Brain microvascular endothelial cell (primary cell): ENCODE measurements at places on chromosomes 16 and 17.
A peak's percentile ranks its signal among the peaks of the same experiment; 100 is the strongest.

GRCh38 chr17:82204831-82205719 is 7.6 kb downstream of the CCDC57 start:
- peak; percentile 79 for DNase-seq

- DNase-seq: no peak
Observed at GRCh38 chr16:5438591-5438990, 341.0 kb upstream of the EEF2KMT start.

GRCh38 chr16:17470182-17470907 is 415 bp downstream of the XYLT1 start:
- DNase-seq: no peak

GRCh38 chr17:46929413-46929812 is 6.5 kb downstream of the GOSR2 start:
- peak; percentile 36 for DNase-seq

GRCh38 chr16:54102888-54103866 is 183.4 kb downstream of the IRX3 start:
- DNase-seq: no peak

- no peak for DNase-seq
Observed at GRCh38 chr17:35002876-35003551, 22.7 kb downstream of the LIG3 start.

GRCh38 chr16:55663765-55664677 is 8.2 kb downstream of the SLC6A2 start:
- DNase-seq: no peak

GRCh38 chr17:10186771-10187410 is 11.5 kb downstream of the GAS7 start:
- no peak for DNase-seq

- DNase-seq: no peak
Observed at GRCh38 chr17:10622617-10623485, 34.3 kb downstream of the MYH3 start.

- DNase-seq: no peak
Observed at GRCh38 chr17:63653050-63653449, 30.8 kb downstream of the MAP3K3 start.

DNA sequence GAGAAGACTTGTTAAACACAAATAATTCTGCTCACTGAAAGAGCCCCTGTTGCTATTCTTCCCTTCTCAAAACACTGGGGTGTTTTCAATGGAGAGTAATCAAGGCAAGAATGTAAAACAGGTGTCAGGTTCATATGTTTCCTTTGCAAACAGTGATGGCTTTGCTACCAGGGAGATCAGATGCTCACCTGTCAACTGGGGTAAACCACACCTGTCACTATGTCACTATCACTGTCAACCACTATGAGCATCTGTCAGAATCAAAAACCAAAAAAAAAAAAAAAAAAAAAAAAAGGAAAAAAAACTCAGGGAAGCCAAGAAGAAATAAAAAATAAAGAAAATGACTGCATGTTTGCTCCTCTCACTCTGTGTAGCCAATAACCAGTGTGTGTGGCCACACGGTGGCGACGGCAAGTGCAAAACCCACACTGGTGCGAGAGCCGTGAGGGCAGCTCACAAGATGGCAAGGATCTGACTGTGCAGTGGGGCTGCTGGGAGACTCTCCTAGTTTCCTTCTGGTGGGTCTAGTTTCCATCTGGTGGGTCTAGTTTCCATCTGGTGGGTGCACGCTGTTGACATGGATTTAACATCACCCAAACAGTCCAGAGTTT is 22.7 kb downstream of the USP22 start:
- no peak for DNase-seq

- no peak for DNase-seq
Observed at GRCh38 chr17:67863624-67864247, 38.4 kb downstream of the BPTF start.

DNA sequence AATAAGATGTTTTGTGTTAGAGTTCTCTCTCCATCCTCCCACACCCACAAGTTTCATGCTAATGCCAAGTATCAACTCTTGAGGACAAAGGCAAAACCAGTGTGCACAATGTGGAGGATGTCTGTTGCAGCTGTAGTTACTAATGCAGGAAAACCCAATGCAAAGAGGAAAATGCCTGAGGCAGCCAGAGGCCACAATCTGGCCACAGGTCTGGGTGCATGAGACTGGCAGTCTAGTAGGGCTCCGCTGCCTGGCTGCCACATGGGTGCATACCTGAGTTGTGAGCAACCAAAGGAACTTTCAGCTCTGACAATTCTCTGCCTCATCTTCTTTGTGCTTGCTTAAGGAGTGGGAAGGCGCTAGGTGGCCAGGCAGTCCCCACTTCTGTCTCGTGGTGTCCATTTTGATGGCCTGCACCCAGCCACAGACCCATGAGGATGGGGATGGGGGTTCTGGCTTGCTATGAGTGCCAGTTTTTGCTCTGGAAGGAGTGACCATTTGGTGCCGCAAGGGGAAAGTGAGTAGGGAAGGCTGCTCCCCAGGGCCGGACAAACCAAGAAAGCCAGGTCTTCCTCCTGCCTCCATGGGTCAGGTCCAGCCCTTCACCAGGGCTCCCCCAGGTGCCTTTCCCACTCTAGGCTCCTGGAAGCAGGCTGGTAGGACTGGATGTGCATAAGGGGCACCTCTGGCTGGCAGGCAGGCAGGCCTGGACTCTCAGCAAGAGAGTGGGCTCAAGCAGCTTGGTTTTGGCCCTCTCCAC is 4.2 kb upstream of the GFOD2 start:
- DNase-seq: peak; percentile 28

DNA sequence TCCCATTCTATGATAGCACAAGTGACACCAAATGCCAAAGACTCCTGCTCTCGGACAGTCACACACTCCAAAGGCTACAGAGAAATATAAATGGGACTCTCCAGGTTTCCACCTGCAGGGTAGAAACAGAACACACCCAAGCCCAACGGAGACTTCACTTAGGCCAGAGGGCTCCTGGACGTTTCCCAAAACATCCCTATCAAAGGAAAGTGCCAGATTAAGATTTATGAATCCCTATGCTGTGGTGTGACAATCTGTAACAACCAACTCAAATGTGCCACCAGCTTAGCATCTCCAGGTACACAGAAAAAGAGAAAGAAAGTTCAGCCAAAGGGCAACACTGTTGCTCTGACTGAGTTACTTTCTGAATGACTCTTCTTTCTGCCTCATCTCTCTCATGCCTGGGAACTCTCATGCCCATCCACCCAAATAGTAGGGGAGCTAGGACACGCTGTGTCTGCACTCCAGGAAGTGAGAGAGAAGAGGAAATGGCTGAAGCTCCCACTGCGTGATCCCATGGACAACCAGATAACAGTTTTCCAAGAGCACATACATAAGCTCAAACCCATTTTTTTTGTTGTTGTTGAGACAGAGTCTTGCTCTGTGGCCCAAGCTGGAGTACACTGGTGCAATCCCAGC is 49.7 kb downstream of the SMG6 start:
- DNase-seq: no peak

- DNase-seq: no peak
Observed at GRCh38 chr17:4446326-4447071, 12.8 kb downstream of the SPNS3 start.

GRCh38 chr16:20271893-20272292 is 55.4 kb downstream of the GP2 start:
- no peak for DNase-seq

DNA sequence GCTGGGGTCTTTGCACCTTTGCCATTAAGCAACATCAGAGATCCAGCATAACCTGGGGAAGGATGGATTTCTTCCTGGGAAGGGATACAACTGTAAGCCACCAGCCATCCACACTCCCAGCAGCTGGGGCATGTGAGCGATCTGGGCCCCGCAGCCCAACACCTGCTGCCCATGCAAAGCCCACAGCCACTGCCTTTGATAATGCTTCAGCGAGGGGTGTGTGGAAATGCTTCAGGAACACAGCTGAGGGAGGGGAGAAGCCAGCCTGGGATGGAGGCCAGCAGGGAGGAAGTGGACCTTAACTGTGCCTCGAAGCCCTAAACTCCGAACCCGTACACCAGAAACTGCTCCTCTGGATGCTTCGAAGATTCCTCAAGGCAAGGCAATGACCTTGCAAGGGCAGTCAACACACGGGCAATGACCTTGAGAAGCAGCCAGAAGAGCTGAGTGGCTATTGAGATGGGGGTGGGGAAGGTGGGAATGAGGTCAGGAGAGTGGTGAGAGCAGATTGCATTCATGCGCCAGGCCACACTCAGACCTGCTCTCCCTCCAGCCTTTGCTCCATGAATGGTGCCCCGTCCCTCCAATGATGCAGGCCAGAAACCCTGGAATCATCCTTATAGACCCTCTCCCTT is 49.1 kb downstream of the KATNIP start:
- DNase-seq: no peak

GRCh38 chr17:45844695-45845375 is at the start of gene SPPL2C:
SPPL2C (plus strand) TSS chr17:45844881; CDS start chr17:45844907, 26 bp downstream.
- no peak for DNase-seq
